ENCODE measurements at places on chromosomes 1 and 21. TPM values are rescaled to one million over a fixed set of nuclear protein-coding genes. Genes with fewer than 3 reads are reported as not detected.
A peak's percentile ranks its signal among the peaks of the same experiment; 100 is the strongest.

The TACSTD2 gene
- total RNA-seq = 0.51 TPM

The LTN1 gene
- total RNA-seq = 20.7 TPM

The TCHH gene
- total RNA-seq = 0.09 TPM

The SHE gene
- 0.46 TPM for total RNA-seq

- no peaks in the 10 kb centered on the region for H3K36me3 ChIP-seq
- no peaks in the 10 kb centered on the region for H3K4me1 ChIP-seq
- no peaks in the 10 kb centered on the region for H3K27me3 ChIP-seq
- no peak for DNase-seq
Observed at GRCh38 chr1:117678246-117678977, 72.6 kb downstream of the TENT5C start.

- no peaks in the 10 kb centered on the region for H3K36me3 ChIP-seq
- H3K27ac ChIP-seq = no peak overlapping the region
- no peak overlapping the region for H3K4me3 ChIP-seq
Observed at GRCh38 chr1:188224263-188224662, 1395.5 kb downstream of the PLA2G4A start.

- no peaks in the 10 kb centered on the region for H3K36me3 ChIP-seq
- no peaks in the 10 kb centered on the region for H3K27me3 ChIP-seq
- no peak overlapping the region for H3K27ac ChIP-seq
- peaks cover 5% of the 10 kb centered on the region for H3K4me1 ChIP-seq
Observed at GRCh38 chr21:45973475-45974072, 8.0 kb upstream of the COL6A1 start.

- H3K27ac ChIP-seq = no peak overlapping the region
- H3K4me1 ChIP-seq = no peaks in the 10 kb centered on the region
- no peak for DNase-seq
- no peak overlapping the region for H3K4me3 ChIP-seq
- no peaks in the 10 kb centered on the region for H3K36me3 ChIP-seq
Observed at GRCh38 chr1:20358761-20359263, 68.1 kb downstream of the VWA5B1 start.

DNA sequence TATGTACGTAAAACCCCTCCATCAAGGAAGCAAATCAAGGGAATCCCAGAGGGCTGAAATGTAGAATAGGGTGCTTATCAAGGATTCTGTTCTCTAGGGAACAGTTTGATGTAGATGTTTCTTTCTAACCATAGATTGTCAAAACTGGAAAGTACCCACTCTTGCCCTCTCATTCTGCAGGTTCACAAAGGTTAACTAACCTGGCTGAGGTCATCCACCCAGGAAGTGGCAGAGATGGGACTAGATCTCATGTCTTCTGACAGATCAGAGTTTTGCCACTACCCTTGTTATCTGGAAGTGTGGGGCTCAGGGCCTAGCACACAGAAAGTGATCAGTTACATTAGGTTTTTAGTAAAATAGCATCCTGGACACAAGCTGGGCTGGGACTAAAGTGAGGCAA lies 47.4 kb downstream of the GFI1 start:
- H3K4me3 ChIP-seq = no peak overlapping the region
- H3K4me1 ChIP-seq = no peaks in the 10 kb centered on the region
- no peaks in the 10 kb centered on the region for H3K36me3 ChIP-seq
- H3K27me3 ChIP-seq = no peaks in the 10 kb centered on the region

DNA sequence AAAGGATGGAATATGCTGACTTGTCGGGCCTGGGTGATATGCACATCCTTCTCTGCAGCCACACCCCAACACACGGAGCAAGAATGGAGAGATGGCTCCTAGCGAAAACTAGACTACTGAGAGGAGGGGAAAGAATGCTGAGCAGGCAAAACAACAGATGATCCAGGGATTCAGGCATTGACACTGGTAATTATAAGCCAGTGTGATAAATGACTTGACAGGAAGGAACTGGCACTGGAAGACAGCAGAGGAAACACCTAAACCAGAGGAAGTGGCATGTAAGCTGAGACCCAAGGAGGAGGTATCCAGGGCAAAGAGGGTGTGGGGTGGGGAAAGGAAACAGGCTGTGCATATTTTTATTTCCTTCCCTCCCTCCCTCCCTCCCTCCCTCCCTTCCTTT lies 31.7 kb upstream of the KHDRBS1 start:
- H3K4me3 ChIP-seq = no peak overlapping the region
- no peak for DNase-seq
- H3K36me3 ChIP-seq = no peaks in the 10 kb centered on the region
- peaks cover 3% of the 10 kb centered on the region for H3K4me1 ChIP-seq
- H3K27me3 ChIP-seq = no peaks in the 10 kb centered on the region
- peak overlapping the region; percentile 1 for H3K27ac ChIP-seq

DNA sequence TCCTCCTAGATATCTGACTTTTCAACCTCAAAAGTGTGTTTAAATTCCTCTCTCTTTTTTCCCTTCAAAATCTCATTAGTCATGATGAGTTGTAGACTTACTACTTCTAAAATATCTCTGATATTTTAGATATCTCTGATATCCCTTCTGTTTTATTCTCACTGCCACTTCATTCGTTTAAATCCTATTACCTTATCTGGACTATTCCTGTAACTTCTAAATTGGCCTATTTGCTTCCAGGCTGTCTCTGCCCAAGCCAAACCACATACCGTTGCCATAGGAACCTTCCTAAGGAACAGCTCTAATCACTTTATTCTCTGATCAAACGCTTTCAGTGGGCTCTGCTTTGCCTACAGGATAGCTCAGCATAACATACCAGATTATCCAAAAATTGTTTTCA lies 333.1 kb upstream of the CHRM3 start:
- no peaks in the 10 kb centered on the region for H3K27me3 ChIP-seq
- H3K27ac ChIP-seq = no peak overlapping the region
- H3K4me1 ChIP-seq = peaks cover 3% of the 10 kb centered on the region
- no peak overlapping the region for H3K4me3 ChIP-seq
- no peaks in the 10 kb centered on the region for H3K36me3 ChIP-seq

DNA sequence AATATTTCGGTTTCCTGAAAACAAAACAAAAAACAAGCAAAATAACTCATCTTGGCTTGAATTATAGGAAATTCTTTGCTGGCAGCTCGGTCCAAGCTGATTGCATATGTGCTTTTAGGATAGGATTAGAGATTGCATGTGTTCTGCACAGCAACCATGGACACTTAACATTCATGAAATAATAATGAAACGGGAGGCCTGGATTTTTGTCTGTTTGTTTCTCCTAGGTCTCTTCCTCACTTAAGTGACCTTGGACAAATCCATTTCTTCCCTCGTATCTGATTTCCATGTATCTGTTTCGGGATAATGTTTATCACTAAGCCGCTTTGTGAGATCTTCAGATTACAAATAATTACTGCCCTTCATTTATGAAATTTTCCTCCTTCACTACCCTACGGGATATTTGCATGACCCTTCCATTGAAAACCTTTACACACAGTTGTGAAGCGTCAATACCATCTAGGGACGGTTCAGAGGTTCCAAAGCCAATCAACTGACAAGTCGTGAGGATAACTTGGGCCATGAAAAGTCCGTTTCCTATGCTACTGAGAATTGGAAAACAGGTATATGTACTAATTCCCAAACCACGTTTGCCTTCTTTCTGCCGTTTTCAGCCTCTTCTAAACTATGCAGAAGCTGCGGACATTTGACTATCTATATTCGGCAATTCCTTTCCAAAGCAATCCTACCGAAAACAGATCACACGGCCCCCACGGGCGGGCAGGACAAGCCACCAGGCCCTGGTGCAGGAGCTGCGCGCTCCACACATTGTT lies 1.3 kb upstream of the H3-3A start:
- no peak for DNase-seq
- H3K27me3 ChIP-seq = no peaks in the 10 kb centered on the region
- peak overlapping the region; percentile 85 for H3K4me3 ChIP-seq
- peaks cover 21% of the 10 kb centered on the region for H3K36me3 ChIP-seq
- peak overlapping the region; percentile 97 for H3K27ac ChIP-seq
- H3K4me1 ChIP-seq = peaks cover 7% of the 10 kb centered on the region

DNA sequence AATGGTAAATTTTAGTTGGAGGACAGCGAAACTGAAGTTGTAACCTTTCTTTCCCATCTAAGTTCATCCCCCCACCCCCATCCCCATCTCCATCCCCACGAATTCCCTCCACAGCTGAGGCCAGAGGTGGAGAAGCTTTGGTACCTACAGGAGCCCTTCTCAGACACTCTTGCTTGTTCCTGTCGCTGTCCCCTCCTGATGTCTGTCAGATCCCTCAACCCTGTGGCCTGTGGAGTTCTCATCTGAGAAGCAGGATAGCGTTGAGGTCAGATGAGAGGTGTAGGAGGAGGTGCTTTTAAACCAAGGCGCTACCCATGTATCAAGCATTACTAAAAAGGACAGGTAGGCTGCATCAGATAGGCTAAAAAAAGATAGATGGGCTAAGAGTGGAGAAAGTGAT lies 769 bp downstream of the NTPCR start:
- no peaks in the 10 kb centered on the region for H3K27me3 ChIP-seq
- no peaks in the 10 kb centered on the region for H3K4me1 ChIP-seq
- H3K27ac ChIP-seq = no peak overlapping the region
- H3K36me3 ChIP-seq = peaks cover 2% of the 10 kb centered on the region
- H3K4me3 ChIP-seq = peak overlapping the region; percentile 90

DNA sequence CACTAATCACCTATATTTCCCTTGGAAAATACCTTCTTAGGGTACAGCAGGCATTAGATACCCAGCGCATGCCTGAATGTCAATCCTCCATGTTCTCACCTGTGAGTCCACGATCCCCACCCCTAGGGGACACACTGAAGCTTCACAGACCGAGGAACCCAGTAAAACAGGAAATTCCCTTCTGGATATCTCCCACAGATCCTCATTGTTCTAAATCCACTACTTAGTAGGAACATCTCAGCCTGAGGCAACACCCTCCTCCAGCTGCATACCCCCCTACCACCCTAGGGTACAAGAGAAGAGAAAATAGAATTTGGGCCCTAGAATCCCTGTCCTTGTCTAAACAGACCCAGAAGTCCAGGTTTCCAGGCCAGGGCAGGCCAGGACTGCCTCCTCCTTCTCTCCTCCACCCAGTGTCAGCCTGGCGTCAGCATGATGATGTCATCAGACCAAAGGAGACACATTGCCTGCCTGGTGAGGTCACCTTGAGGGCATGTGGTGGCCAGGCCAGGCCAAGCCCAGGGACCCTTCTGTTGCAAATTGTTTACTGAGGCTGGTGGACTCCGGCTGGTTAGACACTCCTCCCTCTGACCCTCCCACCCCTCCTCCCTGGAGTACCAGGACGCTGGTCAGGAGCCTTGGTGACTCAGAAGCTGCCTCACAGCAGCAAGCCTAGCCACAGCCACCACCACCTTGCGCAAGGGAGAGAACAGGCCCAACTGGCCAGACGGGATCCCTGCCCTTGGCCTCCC lies 6.2 kb downstream of the NECTIN4 start:
- no peak overlapping the region for H3K27ac ChIP-seq
- H3K4me1 ChIP-seq = peaks cover 6% of the 10 kb centered on the region
- H3K27me3 ChIP-seq = no peaks in the 10 kb centered on the region
- H3K36me3 ChIP-seq = no peaks in the 10 kb centered on the region

GRCh38 chr1:38274974-38275373 lies 228.4 kb upstream of the POU3F1 start:
- DNase-seq = no peak
- peaks cover 13% of the 10 kb centered on the region for H3K27me3 ChIP-seq
- no peak overlapping the region for H3K27ac ChIP-seq
- no peak overlapping the region for H3K4me3 ChIP-seq
- H3K4me1 ChIP-seq = peaks cover 6% of the 10 kb centered on the region

GRCh38 chr1:17168091-17168876 lies 36.6 kb upstream of the PADI1 start:
- H3K27ac ChIP-seq = no peak overlapping the region
- H3K4me1 ChIP-seq = no peaks in the 10 kb centered on the region
- H3K27me3 ChIP-seq = no peaks in the 10 kb centered on the region
- H3K36me3 ChIP-seq = no peaks in the 10 kb centered on the region
- no peak overlapping the region for H3K4me3 ChIP-seq

GRCh38 chr21:45004481-45005247 lies 64.8 kb downstream of the SLX9 start:
- no peak overlapping the region for H3K27ac ChIP-seq
- DNase-seq = no peak
- no peaks in the 10 kb centered on the region for H3K27me3 ChIP-seq
- no peaks in the 10 kb centered on the region for H3K36me3 ChIP-seq
- H3K4me3 ChIP-seq = no peak overlapping the region

- peaks cover 7% of the 10 kb centered on the region for H3K4me1 ChIP-seq
- H3K4me3 ChIP-seq = peak overlapping the region; percentile 85
- peaks cover 25% of the 10 kb centered on the region for H3K36me3 ChIP-seq
- peaks cover 13% of the 10 kb centered on the region for H3K27me3 ChIP-seq
- no peak for DNase-seq
Observed at GRCh38 chr1:36464605-36465393, 615 bp upstream of the MRPS15 start.

DNA sequence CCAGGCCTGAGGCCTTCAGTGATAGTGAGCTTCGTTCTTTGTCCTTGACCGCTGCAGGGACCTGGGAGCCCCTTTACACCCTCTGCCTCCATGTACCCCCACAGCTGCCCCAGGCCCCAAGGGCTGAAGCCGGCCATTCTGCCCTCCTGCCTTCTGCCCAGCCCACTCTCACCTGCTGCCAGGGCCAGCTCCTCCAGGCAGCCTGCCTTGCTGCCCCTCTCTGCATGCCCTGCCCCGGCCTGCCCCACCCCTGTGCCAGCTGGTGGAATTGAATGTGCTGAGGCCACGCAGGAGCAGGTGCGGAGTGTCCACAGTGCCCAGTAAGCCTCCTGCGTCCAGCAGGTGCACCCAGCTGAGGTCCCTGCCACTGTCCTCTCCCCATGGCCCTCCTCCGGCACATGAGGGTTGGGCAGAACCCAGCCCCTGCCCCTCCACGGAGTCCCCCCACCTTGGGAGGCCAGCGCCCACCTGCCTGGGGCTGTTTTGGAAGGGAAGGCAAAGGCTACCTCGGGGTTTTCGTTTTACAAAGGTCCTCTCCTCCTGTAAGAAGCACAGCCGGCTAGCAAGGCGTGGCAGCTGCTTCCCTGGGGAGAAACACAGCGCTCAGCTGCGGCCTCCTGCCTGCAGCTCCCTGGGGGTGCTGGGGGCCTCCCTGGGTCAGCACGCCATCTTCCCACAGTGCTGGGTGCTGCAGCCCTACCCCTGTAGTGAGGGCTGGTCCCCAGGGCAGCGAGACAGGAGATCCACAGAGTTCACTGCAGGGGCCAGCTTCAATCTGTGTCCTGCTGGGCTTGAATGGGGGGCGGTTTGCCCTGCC lies 21.0 kb downstream of the MMEL1 start:
- H3K4me3 ChIP-seq = no peak overlapping the region
- H3K27ac ChIP-seq = no peak overlapping the region
- H3K27me3 ChIP-seq = no peaks in the 10 kb centered on the region
- H3K36me3 ChIP-seq = no peaks in the 10 kb centered on the region
- DNase-seq = peak; percentile 32

DNA sequence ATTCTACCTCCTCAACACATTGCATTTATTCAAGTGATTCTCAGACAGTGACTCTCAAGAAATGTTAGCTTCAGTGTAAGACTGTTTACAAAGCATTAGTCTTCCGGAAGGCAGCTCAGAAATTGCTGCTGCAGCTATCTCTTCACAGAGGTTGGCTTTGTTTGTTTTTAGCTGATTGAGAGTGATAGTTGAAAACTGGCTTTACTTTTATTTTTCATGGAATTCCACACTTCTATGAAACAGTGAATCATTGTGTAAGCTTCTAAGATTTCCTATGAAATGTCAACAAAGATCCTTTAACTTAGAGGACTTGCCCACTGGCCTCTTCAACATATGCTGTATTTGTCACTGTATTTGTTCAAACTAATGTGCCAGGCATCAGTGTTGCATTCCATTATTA lies 121.3 kb downstream of the TNNI3K start:
- no peak overlapping the region for H3K4me3 ChIP-seq
- no peaks in the 10 kb centered on the region for H3K27me3 ChIP-seq
- H3K36me3 ChIP-seq = no peaks in the 10 kb centered on the region
- H3K27ac ChIP-seq = no peak overlapping the region

Data from endodermal cell (in vitro differentiated cells).